ENCODE measurements at places on chromosomes 16 and 17.

DNA sequence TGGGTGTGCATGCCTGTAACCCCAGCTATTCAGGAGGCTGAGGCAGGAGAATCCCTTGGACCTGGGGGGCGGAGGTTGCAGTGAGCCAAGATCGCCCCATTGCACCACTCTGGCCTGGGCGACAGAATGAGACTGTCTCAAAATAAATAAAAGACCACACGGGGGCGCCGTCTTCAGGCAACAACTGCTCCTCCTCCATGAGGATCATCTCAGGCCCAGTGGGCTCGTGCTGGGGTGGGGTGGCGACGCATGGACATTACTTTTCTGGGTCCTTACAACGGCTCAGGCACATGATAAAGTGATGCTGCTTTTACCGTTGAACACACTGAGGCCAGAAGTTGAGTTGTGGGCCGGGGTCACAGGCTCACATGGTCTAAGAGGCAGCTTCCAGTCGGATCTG lies 56.2 kb downstream of the PRMT7 start:
- no peak for DNase-seq

- no peak for DNase-seq
Observed at GRCh38 chr16:88754912-88755744, 29.9 kb downstream of the PIEZO1 start.

DNA sequence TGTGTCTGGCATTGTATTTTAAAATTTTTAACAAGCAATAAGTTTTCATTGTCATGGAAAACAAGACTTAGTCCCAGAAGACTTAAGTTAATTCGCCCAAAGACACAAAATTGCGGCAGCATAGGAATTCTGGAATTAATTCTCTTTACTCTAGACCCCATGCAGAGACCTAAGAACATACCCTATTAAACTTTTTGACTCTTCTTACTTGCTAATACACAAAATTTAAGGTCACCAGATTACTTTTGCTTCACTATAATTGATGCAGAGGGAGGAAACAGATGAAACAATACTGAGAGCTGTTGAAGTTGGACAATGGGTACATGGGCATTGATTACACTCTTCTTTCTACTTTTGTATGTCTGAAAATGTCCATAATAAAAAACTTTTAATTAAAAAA lies 12.6 kb downstream of the HELZ start:
- no peak for DNase-seq

GRCh38 chr17:16281351-16281750 lies 64.3 kb downstream of the PIGL start:
- DNase-seq, result no peak

GRCh38 chr17:64329588-64329987 lies 61.1 kb downstream of the PECAM1 start:
- no peak for DNase-seq

- no peak for DNase-seq
Observed at GRCh38 chr17:10224582-10225195, 26.3 kb upstream of the GAS7 start.

DNA sequence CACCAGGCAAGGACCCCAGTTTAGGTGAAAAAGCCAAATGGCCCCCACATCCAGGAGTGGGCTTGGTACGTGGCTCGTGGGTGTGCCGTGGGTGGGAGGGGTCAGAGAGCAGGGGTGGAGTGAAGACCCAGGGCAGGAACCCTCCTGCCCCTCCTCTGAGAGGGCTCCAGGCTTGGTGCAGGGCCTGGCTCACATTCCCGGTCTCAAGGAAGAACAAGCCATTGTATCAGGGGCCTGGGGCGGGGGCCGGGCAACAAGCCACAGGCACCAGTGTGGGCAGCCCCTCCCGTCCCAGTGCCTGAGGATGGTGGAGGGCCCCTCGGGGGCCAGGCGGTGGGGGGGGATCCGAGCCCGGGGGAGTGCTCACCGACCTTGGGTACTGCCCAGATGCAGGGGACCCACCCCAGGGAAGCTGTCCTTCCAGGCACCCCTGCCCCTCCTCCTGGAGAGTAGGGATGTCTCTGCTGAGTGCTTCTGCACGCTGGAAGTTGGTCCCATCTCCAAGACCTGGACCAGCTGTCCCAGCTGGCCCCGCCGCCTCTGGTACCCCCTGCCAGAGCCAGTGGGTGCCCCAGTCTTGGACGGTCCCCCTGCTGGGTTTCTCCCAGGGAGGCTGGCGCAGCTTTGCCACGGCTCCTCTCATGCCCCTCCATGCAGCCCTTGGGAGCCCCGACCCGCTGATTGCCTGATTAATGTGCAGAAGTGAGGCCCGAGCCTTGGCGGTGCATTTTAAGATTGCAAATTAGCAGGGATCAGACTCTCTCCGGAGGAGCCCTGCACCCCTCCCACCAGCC lies 83.7 kb downstream of the RTN4RL1 start:
- DNase-seq, result peak; percentile 53

DNA sequence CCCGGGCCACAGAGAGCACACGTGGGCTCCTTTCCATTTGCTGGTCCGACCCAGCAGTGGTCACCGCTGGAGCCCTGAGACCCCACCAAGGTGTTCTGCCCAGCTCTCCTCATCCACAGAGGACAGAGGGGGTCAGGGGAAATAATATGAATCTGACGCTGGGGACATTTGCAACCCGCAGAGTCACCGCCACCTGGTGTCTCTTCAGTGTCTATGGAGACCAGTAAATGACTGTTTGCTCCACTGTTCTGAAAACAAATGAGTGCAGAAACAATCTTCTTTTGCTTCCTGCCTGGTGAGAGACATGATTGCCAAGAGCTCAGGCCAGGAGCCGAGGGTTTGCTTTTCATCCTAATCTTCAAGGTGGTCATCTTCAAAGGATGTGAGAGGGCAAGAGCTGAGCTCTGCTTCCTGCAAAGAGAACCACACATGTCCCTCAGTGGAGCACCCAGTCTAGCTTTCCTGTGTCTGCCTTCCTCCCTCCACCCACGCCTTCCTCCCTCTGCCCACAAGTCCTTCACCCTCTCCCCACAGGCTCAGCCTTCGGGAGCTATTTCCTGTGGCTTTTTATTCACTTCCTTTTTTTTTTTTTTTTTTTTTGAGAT lies 14.7 kb upstream of the KLHDC4 start:
- peak; percentile 70 for DNase-seq

DNA sequence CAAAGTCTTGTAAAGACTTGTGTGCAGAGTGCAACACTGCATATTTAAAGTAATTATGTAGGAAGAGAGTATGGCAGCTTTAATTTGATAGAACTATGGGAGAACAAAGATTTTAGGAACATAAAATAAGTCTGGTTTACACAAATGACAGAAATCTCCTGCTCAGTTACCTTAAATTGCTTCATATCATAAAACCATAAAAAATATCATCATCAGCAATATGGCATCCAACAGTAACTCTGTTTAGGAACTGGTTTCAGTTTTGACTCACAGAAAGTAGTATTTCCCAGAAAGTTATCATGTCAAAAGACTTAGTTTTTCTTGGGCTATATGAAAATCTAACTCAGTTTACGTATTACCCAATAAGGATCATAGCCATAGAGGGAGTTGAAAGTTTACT lies 292.1 kb upstream of the PMFBP1 start:
- no peak for DNase-seq

GRCh38 chr16:80924372-80924978 lies 82.2 kb downstream of the CMC2 start:
- DNase-seq, result peak; percentile 37

- peak; percentile 60 for DNase-seq
Observed at GRCh38 chr17:39177256-39177655, 11.3 kb upstream of the ARL5C start.

DNA sequence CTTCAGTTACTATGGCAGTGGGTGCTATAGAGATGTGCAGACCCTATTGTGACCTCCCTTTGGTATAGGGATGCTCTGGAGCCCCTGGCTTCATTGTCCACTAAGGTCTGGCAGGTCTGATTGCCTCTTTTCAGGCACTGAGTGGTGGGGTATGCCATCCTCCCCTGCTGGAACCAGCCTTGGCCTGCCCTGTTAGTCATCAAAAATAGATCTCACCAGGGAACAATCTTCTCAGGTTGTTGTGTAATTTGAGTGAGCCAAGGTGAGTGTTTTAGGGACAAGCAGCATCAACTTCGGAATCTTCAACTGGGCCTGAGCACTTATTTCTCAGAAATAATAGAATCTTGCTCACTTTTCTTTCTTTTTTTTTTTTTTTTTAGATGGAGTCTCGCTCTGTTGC lies 19.6 kb downstream of the HMOX2 start:
- DNase-seq, result no peak

DNA sequence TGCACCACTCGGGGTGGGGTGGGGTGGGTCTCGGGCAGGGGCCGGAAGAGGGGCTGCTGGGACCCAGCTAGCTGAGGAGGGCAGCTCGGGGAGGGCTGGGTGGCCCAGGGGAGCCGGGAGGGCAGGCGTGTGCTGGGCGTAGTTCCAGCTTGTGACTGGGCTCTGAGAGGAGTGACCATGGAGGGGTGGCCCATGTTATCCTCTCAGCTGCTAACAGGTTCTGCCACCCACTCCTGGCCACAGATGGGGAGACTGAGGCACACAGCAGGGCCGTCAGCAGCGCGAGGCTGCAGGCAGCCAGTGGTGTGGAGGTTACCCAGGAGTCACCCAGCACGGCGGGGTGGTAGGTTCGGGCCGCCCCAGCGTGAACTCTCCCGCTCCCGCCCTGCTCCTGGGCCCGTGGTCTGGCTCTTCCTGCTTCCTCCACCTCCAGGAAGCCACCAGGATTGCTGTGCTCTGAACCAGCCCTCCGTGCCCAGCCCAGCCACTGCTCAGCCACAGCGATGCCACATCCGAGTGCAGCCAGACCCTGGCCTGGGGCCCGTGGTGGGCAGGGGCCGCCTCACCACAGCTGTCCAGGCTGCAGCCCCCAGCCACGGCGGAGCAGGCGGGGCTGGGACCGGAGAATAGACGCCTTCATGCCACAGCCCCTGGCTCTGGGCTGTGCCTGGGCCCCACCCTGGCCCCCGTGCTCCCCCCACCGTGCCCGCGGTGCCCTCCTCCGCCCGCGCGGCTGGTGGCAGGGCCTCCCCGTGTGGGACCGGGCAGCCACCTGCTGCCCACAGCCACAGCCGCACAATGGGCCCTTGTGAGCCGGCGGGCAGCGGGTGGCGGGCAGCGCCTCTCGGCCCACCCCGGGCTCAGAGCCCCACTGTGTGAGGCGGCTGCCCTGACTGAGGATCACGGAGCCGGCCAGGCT lies 26.3 kb upstream of the SSTR5 start:
- no peak for DNase-seq

DNA sequence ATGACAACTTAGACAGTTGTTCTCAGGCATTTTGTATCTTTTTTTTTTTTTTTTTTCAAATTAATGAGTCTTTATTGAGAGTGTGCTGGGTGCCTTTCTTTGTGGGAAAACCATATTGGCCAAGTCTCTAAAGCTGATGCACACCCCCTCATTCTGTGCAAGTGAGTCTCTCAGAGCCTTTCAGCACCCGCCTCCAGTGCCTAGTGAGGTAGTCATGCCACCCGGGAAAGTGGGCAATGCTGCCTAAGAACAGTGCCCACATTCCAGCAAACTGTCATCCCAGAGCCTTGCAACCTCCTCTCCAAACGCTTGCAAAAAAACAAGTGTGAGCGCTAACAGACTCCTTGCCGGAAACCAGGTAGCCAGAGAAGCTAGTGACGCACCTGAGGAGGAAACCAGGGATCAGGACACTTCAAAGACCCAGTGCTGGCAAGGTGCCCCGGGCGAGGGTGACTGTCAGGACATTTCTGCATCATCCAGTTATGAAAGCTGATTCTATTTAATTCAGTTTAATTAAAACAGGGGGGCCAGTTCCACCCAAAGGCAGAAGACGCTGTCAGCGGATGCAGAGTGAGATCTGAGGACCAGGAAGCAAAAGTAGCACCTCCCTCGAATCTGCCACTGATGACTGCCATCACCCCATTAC lies 34.9 kb downstream of the SMARCE1 start:
- no peak for DNase-seq

GRCh38 chr16:10708969-10709368 lies 14.2 kb upstream of the TEKT5 start:
- no peak for DNase-seq

GRCh38 chr17:42697108-42697811 lies 14.9 kb downstream of the CNTNAP1 start:
- no peak for DNase-seq

DNA sequence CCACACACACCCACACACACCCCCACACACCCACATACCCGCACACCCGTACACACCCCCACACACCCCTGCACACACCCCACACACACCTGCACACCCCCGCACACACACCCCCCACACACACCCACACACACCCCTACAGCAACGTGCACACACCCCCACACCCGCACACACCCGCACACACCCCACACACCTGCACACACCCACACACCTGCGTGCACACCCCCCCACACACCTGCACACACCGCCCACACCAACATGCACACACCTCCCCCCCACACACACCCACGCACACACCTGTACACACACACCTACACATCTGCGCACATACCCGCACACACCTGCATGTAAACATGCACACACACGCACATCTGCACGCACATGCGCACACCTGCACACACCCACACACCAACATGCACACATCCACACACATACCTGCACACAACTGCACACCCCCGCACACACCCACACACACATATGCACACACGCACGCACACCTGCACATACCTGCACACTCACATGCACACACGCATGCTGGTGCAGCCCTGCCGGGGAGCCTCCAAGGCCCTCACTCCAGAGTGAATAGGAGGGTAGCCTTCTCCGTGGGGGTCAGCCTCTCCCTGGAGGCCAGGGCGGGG lies 7.5 kb downstream of the ASPSCR1 start:
- no peak for DNase-seq

- DNase-seq, result no peak
Observed at GRCh38 chr17:38456031-38456815, 28.0 kb downstream of the ARHGAP23 start.

DNA sequence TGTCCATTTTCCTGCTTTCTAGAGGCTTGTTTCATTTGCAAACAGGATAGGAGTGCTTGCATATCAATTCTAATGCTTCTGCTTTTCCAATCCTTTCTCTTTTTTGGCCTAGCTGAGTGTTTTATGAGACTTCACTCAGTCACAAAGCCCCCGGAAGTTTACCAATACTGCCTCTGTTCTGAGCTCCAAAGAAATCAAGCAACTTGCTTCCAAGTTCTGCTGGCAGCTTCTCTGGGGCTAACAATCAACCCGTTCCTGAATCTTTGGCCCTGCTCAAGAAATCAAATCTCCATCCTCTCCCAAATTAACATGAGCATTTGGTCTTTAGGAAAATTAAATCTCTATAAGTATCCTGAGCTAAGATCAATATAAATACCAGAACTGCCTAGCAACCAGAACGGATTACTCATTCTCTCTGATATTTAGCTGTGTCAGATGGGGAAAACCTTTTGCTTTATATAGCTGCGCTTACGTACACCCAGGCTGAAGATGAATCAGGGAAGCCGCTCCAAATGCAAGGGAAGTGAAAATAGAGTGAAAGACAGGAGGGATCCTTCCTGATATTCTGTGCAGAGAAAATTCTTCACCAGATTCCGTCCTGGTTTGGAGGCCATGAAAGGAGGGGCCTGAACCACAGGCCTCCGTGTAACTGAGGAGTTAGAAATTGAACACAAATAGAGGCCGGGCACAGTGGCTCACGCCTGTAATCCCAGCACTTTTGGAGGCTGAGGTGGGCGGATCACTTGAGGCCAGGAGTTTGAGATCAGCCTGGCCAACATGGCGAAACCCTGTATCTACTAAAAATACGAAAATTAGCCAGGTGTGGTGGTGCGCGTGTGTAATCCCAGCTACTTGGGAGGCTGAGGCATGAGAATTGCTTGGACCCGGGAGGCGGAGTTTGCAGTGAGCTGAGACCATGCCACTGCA lies 23.3 kb upstream of the GRB2 start:
- DNase-seq, result no peak

GRCh38 chr16:430904-431303 lies 5.5 kb downstream of the RAB11FIP3 start:
- no peak for DNase-seq
